Chondrocyte (in vitro differentiated cells): ENCODE measurements at places on chromosomes 1 and 21.

GRCh38 chr1:45314266-45314665 is 12.4 kb upstream of the HPDL start:
- no peaks in the 10 kb centered on the region for H3K27me3 ChIP-seq
- no peak for DNase-seq
- H3K4me3 ChIP-seq, result no peak overlapping the region
- H3K27ac ChIP-seq, result no peak overlapping the region

DNA sequence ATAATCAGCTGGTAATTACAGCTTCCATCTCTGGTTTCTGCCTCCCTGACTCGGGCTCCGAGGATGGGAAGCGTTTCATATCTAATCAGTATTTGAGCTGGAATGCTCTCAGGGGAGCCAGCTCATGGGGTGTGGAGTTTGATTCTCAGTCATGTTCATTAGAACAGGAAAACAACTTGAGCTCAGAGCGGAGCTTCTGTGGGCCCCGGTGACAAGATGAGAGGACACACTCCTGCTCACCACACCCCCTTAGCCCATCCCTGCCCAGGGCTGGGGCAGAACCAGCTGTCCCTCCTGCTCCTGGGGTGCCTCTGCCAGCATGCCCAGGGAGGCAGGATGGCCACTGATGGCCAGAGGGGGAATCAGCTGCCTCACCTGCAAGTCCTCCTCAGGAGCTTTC is 726.0 kb downstream of the PTPRU start:
- no peak overlapping the region for H3K4me3 ChIP-seq
- no peak overlapping the region for H3K27ac ChIP-seq
- no peaks in the 10 kb centered on the region for H3K4me1 ChIP-seq
- H3K27me3 ChIP-seq, result peaks cover 15% of the 10 kb centered on the region
- no peak for DNase-seq

DNA sequence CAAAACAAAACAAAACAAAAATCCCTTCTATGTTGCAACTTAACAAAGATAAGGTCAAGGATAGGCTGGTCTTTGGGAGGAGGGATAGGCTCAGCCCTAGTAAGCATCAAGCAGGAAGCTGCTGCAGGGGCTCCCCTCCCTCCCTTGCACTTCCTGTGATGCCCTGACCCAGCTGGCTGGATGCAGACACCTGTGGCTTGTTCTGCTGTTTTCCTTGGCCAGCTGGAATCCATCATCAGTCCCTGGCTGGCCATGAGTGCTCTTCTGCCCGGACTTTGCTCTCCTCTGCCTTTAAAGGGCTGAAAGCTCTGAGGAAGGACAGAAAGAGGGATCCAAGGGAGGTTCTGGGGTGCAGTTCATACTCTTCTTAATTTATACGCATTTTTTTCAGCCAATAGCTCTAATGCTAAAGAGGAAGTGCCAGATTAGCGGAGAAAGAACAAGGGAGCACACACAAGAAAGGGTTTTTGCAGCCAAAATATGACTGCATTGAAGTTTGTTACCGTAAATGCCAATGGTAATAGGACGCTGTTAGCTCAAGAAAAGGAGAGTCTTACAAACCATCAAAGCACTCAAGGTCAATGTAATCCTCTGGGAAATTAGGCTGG is 19.9 kb upstream of the UBE2U start:
- H3K27me3 ChIP-seq, result no peaks in the 10 kb centered on the region
- no peak overlapping the region for H3K27ac ChIP-seq
- no peak overlapping the region for H3K4me3 ChIP-seq
- H3K36me3 ChIP-seq, result peaks cover 21% of the 10 kb centered on the region
- no peak for DNase-seq

DNA sequence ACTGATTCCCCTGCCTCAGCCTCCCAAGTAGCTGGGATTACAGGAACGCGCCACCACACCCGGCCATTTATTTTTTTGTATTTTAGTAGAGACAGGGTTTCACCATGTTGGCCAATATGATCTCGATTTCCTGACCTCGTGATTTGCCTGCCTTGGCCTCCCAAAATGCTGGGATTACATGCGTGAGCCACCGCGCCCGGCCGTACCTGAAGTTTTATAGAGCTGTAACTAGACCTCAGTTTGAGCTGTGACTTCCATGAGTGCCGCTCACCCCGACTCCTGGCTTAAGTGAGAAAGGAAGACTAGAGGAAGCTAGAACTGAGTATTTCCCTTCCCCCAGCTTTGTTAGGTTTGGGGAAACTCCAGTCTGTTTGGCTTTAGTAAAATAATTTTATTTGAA is 1283.1 kb downstream of the KCNT2 start:
- no peak for DNase-seq
- H3K36me3 ChIP-seq, result no peaks in the 10 kb centered on the region

- H3K4me1 ChIP-seq, result peaks cover 7% of the 10 kb centered on the region
- no peak for DNase-seq
- no peak overlapping the region for H3K4me3 ChIP-seq
These were observed 2.5 kb downstream of the SLC25A34 start for GRCh38 chr1:15738416-15739113.

- no peak for DNase-seq
- peaks cover 2% of the 10 kb centered on the region for H3K27me3 ChIP-seq
- no peaks in the 10 kb centered on the region for H3K36me3 ChIP-seq
- H3K4me1 ChIP-seq, result peaks cover 9% of the 10 kb centered on the region
- no peak overlapping the region for H3K4me3 ChIP-seq
These were observed 25.3 kb upstream of the SIPA1L2 start for GRCh38 chr1:232655028-232655745.

DNA sequence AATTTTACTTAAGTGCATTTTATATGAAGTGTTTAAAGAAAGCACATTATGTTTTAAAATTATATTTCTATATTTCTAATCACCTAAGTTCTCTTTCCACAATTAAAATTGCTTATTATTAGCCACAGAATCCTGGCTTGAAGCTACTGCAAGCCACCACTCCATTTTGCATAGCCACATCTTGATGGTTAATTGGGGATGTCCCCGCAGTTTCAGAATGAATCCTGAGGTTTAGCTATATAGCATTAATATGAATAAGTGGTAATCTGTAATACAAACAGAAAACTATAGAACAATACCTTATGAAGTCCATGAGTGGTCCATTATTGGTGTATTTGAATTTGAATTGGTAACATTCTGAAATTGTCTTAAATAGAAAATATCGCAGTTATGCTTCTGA is 11.6 kb upstream of the GOLPH3L start:
- DNase-seq, result no peak
- peaks cover 3% of the 10 kb centered on the region for H3K27me3 ChIP-seq
- H3K36me3 ChIP-seq, result no peaks in the 10 kb centered on the region
- H3K4me3 ChIP-seq, result no peak overlapping the region
- no peaks in the 10 kb centered on the region for H3K4me1 ChIP-seq

- H3K27me3 ChIP-seq, result no peaks in the 10 kb centered on the region
- H3K36me3 ChIP-seq, result no peaks in the 10 kb centered on the region
- no peak overlapping the region for H3K4me3 ChIP-seq
- no peaks in the 10 kb centered on the region for H3K4me1 ChIP-seq
- H3K27ac ChIP-seq, result no peak overlapping the region
- DNase-seq, result no peak
These were observed 988.8 kb upstream of the TMPRSS15 start for GRCh38 chr21:19392390-19392789.

- H3K27ac ChIP-seq, result no peak overlapping the region
- H3K4me1 ChIP-seq, result peaks cover 18% of the 10 kb centered on the region
- no peaks in the 10 kb centered on the region for H3K27me3 ChIP-seq
- no peak overlapping the region for H3K4me3 ChIP-seq
- no peak for DNase-seq
- H3K36me3 ChIP-seq, result no peaks in the 10 kb centered on the region
These were observed 4.5 kb downstream of the PAFAH2 start for GRCh38 chr1:25993197-25993951.
